ENCODE measurements at places on chromosomes 5 and 9.

GRCh38 chr5:131899686-131900085 lies 45.8 kb downstream of the MEIKIN start:
- no peak for DNase-seq

DNA sequence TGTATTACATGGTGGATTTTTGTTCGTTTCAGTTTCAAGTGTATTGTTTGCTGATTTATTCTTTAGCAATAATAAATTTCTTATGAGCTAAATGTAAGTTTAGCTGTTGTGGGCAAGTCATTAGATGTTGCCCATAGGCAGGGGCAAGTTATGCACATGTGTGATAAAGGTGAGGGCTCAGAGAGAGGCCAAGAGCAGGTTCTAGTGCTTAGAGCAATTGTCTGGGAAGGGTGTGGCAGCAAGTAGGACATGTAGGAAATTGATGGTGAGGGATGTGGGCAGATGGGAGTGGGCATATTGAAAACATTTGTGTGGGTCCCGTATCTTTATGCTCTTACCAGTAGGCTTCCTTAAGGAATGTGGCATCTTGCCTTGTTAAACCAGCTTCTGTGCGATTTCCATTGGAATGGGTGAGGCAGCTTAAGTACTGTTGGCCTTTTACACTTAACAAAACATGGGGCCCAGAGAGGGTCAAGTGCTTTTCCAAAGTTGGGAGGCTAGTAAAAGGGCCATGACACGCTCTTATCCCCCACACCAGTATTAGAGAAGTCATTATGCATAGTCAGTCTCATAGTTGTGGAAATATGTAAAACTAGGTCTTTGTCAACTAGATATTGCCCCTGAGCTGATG lies 60.6 kb downstream of the KDM4C start:
- DNase-seq, result no peak

- no peak for DNase-seq
Measured at GRCh38 chr9:20835377-20836286, 151.6 kb downstream of the FOCAD start.

GRCh38 chr9:107487521-107488374 lies 1.8 kb downstream of the KLF4 start:
- DNase-seq, result no peak

Measured in omental fat pad (tissue), 4 donors.